Suprapubic skin (tissue), 4 donors: ENCODE measurements at places on chromosomes 1 and 21. TPM values are rescaled to one million over a fixed set of nuclear protein-coding genes. Genes with fewer than 3 reads are reported as not detected.
A peak's percentile ranks its signal among the peaks of the same experiment; 100 is the strongest.

DNA sequence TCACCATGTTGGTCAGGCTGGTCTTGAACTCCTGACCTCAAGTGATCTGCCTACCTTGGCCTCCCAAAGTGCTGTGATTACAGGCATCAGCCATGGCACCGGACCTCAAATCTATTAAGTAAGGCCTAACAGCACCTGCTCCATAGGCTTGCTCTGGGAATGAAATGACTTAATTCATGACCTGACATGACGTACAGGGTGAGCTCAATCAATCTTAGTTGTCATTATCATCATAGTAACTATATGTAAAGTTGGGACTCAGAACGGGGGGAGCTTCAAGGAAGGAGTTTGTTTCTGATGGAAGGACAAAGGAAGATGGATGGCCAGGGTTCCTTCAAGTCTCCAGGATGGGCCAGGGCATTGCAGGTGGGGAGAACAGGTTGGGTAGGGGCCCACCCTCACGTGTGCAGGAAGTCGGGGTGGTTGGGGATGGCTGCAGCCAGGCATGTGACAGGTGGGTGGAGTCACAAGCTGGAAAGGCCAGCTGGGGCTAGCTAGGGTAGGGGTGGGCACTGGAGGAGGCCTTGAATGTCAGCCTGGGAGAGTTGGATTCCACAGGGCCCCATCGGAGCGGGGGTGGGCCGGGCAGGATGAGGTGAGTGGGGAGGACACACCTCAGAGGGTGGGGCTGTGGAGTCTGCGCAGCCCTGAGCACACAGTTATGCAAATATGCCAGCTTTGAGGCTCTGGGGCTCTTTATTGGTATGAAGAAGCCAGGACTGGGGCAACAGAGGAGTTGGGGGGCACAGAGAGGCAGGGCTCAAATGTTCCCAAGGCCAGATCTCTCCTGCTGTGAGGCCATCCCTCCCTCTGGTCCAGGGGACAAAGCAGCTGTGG lies 9.6 kb downstream of the TRIM62 start:
- DNase-seq = no peak

Gene CD247
- total RNA-seq = 0.76 TPM

DNA sequence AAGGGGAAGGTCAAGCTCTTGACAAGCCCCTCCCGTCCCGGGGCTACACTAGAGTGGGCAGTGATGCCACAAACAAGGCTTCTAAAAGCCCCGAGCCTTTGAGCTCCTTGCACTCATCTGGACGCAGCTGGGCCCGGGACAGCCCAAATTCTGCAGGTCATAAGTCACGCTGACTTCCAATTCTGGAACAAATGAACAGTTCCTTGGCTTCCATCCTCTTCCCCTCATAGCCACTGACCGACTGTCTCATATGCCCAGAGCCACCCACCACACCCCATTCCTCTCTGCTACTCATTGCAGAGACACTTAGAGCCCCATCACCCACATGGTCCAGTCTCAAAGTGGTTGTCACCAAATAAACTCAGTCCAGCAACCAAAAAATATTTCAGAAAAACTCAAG lies 32.8 kb upstream of the PRELP start:
- DNase-seq = no peak

Gene ITLN2
- not detected for total RNA-seq

DNA sequence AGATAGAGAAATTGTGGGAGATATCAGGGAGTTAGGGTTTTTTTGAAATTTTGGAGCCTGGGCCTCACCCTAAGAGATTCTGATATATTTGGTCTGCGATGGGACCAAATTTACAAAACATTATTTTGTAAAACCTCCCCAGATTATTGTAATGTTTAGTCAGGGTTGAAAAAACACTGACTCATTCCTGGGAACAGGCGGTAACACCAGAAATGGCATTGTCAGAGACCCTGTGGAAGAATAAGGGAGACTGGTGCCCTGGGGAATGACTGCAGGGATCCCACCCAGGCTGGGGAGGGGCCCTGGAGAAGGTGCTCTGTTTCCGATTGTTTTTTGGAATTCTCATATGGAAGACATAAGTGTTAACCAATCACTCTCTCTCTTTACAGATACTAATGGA lies 13.1 kb upstream of the STRIP1 start:
- no peak for DNase-seq

DNA sequence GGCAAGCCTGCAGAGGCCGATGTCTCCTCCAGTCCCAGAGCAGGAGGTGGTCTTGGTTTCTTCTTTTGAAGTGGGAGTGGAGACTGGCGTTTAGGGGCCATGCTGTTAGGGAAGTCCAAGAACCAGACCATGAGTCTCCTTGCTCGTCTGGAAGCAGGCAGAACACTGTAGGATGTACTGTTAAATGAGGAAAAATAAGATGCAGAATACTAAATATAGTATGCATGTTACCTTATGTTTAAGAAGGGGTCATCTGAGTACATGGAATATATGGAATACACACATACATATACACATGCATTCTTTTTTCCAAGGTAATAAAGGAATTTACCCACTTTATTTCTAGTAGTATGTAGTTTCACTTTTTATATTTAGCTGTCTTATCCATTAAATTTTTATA lies at the start of gene SETSIP:
Gene SETSIP (minus strand): TSS at position 101 of the 400 bp plus-strand sequence. CDS start 0 bp downstream, at position 101.
- no peak for DNase-seq

- DNase-seq = no peak
Measured at GRCh38 chr1:72442262-72442661, 159.9 kb upstream of the NEGR1 start.

Gene LIN9
- 4.4 TPM for total RNA-seq

- DNase-seq = no peak
Measured at GRCh38 chr21:27586326-27586725, 619.4 kb upstream of the ADAMTS5 start.

DNA sequence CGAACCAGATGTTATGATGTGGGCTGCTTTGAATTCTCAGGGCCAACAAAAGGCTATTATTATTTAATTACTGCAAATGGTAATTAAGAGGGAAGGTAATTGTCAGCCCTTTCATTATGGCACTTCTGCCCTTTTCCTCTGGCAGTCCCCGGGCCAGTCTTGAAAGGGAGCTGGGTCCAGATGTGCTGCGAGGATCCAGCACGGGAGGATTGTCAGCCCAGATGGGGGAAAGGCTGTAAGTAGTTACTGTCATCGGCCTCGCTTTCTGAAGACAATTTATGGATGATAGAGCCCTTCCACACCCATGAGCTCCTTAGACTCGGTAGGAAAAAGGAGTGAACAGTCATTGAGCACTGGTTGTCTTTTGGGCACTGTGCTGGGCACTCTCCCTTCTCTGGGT lies 8.7 kb upstream of the ZNF362 start:
- DNase-seq = no peak

Gene CDC20
- total RNA-seq = 11.6 TPM

DNA sequence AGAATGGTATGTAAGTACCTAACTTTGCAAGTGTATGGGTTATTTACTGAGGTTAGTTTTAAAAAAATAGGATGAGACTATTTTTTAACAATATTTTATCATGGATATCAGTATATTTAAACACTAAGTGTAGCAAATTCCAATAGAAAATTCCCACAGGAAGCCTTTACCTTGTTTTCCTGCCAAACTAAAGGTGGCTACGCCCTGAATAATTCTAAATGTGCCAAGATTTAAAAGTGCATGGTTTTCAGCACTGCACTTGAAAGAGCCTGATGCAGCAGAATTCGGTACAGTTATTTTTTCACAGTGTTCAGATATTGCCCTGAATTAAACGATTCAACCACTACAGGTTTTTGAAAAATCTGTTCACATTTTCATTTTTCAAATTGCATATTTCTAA lies 1622.8 kb upstream of the B3GALT2 start:
- no peak for DNase-seq

- DNase-seq = peak; percentile 39
Measured at GRCh38 chr1:53606197-53606596, 132.8 kb downstream of the GLIS1 start.

Gene ALPL
- 9.7 TPM for total RNA-seq
